Stimulated activated CD4-positive, alpha-beta T cell treated with anti-CD3 and anti-CD28 coated beads, Interleukin-2, amount 100 ng/mL, for 24 hours (primary cell): ENCODE measurements at places on chromosomes 13 and 19.
A peak's percentile ranks its signal among the peaks of the same experiment; 100 is the strongest.

GRCh38 chr19:54430306-54431254 is 15.3 kb downstream of the TTYH1 start:
- DNase-seq: peak; percentile 69

- DNase-seq: no peak
Measured at GRCh38 chr13:75790198-75790970, 154.3 kb downstream of the LMO7 start.

GRCh38 chr13:37109051-37109678 is 3.7 kb upstream of the CSNK1A1L start:
- no peak for DNase-seq

GRCh38 chr13:98262292-98262691 is 85.2 kb upstream of the RNF113B start:
- no peak for DNase-seq

DNA sequence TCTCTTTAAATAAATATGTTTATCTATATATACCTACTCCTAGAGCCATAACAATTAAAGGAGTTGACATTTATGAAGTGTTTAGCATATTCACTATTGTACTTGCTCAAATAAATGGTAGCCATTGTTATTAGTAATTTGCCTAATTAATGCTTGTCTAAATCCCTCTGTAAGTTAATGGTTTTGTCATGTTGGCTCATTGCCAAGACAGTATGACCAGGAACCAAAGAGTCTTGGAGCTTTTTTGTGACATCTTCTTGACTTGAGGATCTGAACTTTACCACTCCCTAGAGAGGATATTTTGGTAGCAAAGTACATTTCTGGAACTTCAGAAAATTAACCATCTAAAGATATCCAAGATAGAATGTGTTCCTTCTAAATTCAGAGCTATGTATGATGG is 15.5 kb downstream of the FRY start:
- no peak for DNase-seq

GRCh38 chr19:38095411-38096308 is 128.4 kb downstream of the DPF1 start:
- DNase-seq: peak; percentile 64

GRCh38 chr13:37460166-37460565 is 138.4 kb downstream of the POSTN start:
- no peak for DNase-seq

- DNase-seq: no peak
Measured at GRCh38 chr13:23865026-23865425, 24.2 kb downstream of the MIPEP start.

DNA sequence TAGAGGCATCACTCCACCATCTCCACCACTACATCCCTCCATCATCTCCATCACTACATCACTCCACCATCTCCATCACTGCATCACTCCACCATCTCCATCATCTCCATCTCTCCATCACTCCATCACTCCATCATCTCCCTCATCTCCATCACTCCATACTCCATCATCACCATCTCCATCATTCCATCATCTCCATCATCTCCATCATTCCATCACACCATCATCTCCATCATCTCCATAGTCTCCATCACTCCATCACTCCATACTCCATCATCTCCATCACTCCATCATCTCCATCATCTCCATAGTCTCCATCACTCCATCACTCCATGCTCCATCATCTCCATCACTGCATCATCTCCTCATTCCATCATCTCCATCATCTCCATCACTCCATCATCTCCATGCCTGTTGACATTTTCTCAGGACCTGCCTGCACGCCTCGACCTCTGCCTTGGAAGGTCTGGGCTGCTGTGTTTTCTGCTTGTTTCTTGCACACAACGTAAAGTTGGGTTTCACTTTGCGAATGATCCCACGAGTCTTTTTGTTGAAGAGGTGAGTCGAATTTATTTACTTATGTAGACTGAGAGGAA is 21.2 kb upstream of the RASA3 start:
- no peak for DNase-seq

DNA sequence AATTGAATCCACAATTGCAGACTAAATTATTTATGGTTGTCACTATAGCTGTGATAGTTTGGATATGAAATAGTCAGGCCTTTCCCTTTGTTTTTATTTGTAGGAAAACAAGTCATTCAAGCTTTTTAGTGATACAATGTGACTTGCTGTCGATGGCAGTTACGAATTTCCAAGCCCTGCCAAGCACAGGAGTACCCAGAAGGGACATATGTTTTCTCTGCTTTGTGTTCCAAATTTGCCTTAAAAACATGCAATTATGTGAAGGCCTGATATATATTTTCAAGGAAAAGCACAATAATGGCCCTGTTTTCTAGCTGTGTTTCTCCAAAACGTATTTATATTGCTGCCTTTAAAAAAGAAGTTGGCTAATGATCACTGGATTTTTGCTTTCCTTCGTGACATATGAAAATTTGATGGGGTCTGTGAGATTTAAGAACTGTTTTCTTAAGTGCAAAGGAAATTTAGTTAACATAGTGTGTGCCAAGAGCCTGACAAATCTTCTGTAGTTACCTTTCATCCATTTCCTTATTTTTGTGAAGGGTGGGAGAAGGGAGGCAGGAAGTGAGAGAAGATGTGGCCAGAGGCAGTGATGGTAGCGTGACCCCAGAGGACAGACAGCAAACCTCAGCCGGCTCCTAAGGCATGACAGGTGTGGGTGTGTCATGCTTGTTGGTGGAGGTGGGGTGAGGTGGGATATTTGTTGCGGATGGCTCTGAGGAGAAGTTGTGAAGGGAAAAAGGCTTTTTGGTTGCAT is 79.6 kb downstream of the TEX26 start:
- no peak for DNase-seq

DNA sequence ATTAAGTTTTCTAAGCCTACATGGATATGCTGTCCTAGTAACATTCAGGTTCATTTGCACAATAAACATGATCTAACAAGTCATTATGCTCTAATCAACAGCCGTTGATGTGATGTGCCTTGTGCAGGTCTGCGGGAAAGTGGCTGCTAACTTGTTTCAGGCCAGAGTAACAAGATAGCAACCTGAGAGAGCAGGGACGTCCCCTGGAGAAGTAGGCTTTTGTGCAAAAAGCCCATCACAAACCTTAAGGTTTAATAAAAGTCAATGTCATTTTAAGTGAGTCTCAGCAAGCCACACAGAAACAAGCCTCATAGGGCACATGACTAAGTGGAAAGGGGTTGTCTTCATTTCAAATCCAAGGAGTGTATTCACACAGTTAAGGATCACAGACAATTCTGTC is 17.6 kb downstream of the FOXO1 start:
- no peak for DNase-seq
